ENCODE measurements at places on chromosomes 5 and 9.

DNA sequence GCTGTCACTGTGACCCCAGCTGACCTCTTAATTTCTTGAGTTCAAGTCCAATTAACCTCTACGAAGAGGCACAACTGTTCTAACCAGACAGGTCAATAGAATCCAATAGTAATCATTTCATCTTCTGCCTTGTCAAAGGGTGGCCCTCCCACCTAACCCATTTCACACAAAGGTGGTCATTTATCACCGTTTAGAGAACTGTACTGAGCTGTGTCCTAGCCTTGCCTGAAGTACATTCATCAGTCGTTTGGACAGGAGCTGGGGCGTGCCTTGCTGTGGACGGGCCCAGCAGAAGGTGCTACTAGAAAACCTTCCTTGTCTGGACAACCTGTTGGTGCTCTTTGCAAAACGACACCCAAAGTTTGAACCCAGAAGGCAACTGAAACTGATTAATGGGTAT, 605.4 kb downstream of the ISL1 start:
- DNase-seq, result no peak

GRCh38 chr5:1105350-1106265, 6.3 kb downstream of the SLC12A7 start:
- peak; percentile 84 for DNase-seq

DNA sequence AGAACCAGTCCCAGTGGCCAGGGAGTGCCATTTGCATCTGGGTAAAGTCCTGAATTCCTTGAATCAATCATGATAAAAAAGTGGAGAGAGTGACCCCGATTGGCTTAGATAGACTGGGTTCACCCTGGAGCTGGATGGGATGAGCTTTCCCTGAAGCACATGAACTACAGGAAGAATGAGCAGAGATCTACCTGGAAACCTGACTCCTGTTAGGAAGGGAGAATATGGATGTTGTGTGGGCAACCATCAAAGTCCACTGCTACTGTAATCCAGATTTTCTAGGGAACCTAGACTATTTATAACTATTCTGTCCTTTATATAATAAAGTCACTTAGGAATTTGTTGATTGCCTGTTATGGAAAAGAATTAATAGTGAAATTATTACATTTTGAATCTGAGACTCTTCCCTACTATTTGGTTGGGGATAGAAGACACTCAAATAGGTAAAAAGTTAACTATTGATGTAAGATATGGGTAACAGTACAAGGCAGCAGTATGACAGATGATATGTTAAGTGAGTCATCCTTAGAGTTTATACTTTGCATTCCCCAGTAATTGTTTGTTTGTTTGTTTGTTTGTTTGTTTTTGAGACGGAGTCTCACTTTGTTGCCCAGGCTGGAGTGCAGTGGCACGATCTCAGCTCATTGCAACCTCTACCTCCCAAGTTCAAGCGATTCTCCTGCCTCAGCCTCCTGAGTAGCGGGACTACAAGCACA, 17.9 kb downstream of the CYSTM1 start:
- no peak for DNase-seq

- DNase-seq, result no peak
These were observed 39.4 kb upstream of the SMIM32 start for GRCh38 chr5:136232316-136232715.

GRCh38 chr9:108983885-108984284, 29.4 kb downstream of the CTNNAL1 start:
- no peak for DNase-seq

GRCh38 chr5:110053824-110054223, 364.1 kb downstream of the MAN2A1 start:
- no peak for DNase-seq

DNA sequence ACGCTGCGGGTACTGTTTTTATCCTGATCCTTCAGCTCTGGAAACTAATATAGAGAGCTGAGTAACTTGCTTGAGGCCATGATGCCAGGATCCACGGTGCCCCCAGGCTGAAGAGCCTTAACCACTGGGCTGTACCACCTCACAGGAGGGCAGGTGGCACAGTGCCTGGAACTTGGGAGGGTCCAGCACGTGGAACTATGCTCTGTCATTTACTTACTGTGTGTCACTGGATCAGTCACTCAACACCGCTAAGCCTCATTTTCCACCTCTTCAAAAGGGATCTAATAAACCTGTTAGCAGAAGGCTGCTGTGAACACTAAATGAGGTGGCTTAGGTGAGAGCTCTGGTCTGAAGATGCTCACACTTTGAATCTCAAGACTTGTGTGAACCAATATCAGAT, 29.6 kb downstream of the KCNIP1 start:
- no peak for DNase-seq

DNA sequence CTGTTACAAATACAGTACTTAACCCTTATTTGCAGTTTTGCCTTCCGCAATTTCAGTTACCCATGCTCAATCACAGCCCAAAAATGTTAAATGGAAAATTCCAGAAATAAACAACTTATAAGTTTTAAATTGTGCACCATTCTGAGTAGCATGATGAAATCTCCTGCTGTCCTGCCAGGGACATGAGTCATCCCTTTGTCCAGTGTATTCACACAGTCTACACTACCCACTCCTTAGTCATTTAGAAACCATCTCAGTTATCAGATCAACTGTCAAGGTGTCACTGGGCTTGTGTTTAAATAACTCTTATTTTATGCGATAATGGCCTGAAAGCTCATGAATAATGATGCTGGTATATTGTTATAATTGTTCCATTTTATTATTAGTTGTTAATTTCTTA, 95.8 kb downstream of the PLCXD3 start:
- DNase-seq, result no peak

DNA sequence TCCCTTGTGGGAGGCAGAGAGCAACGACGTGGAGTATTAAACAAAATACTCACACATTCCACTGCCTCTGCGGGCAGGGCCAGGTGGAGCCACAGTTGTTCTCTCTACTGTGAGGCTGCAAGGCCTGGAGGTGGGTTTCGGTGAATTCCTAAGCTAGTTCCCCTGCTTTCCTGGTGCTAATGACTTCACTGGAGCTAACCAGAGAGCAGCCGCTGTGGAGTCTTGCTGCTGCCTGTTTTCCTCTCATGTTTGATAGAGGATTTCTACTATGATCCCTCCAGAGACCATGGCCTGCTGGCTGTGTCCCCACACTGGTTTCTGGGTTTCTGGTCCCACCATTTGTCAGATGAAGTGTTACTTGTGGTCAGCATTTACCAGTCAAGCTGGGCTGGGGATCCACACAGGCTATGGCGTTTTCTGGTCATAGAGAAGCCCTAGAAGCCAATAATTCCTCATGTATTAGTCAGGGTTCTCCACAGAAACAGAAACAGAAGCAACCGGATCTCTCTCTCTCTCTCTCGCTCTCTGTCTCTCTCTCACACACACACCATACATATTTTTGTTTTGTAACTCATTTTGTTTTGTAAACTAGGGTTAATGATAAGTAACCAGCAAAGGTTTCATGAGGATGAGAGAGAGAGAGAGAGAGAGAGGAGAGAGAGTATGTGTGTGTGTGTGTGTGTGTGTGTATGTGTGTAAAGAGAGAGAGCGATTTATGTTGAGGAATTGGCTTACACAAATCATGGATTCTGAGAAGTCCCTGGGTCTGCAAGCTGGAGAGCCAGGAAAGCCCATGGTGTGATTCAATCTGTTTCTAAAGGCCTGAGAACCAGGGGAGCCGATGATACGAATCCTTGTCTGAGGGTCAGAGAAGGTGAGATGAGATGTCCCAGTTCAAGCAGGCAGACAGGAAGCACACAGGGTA, 403.0 kb downstream of the GADD45G start:
- DNase-seq, result no peak

- DNase-seq, result no peak
These were observed 96.3 kb downstream of the CDH18 start for GRCh38 chr5:19891658-19892057.

DNA sequence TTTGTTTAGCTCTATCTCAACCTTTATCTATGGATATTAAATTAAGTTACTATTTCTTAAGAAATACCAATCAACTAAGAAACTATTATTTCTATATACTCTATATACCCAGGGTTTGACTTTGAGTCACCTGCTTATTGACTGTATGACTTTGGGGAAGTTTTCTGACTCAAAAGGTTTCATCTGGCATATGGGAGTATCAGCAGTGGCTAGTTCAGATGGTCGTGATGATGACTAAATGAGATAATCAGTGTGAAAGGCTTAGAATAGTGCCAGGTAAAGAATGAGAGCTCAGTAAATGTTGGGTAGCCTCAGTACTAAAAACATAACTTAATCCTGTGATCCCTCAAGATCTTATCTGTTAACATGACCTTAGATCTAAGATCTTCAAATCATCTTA, 179.7 kb upstream of the ISL1 start:
- DNase-seq, result no peak

Data from naive thymus-derived CD4-positive, alpha-beta T cell (primary cell).